Activated naive CD4-positive, alpha-beta T cell treated with anti-CD3 and anti-CD28 coated beads, Interleukin-2, amount 10 ng/mL, durations not matched to agents 5 hours and 36 hours (primary cell): ENCODE measurements at places on chromosomes 12 and 14. TPM values are rescaled to one million over a fixed set of nuclear protein-coding genes. Genes with fewer than 3 reads are reported as not detected.

The AVPR1A gene
- total RNA-seq: not detected

The CCDC177 gene
- not detected for total RNA-seq

The CLEC4C gene
- total RNA-seq: not detected

The SLC16A7 gene
- total RNA-seq: 31.6 TPM

The CCDC197 gene
- total RNA-seq: not detected

The TMEM233 gene
- total RNA-seq: not detected

The KRT2 gene
- total RNA-seq: 0.24 TPM

The BCL7A gene
- total RNA-seq: 8.7 TPM

The RPL41 gene
- 4,973 TPM for total RNA-seq

The CABP1 gene
- total RNA-seq: 0.68 TPM

The MIPOL1 gene
- total RNA-seq: not detected

The TMPRSS12 gene
- total RNA-seq: not detected

The BTBD6 gene
- total RNA-seq: 43.6 TPM

The NAB2 gene
- 8.6 TPM for total RNA-seq

The NFE2 gene
- not detected for total RNA-seq

The TAS2R19 gene
- 2.2 TPM for total RNA-seq

The KIF5A gene
- 0.58 TPM for total RNA-seq

The SOX5 gene
- total RNA-seq: not detected

The MGAT2 gene
- 66.8 TPM for total RNA-seq

The RDH16 gene
- total RNA-seq: 0.22 TPM

The SERPINA12 gene
- total RNA-seq: not detected

The OR6C2 gene
- total RNA-seq: not detected

The MFAP5 gene
- not detected for total RNA-seq

The CLEC6A gene
- total RNA-seq: 0.17 TPM

The CYP46A1 gene
- 0.36 TPM for total RNA-seq

The P3H3 gene
- total RNA-seq: 0.96 TPM

The TAS2R42 gene
- total RNA-seq: not detected

The TPPP2 gene
- not detected for total RNA-seq

The TMCC3 gene
- total RNA-seq: 0.38 TPM
